Cardiac muscle cell (in vitro differentiated cells and primary cell): ENCODE measurements at places on chromosomes 3 and 15. TPM values are rescaled to one million over a fixed set of nuclear protein-coding genes. Genes with fewer than 3 reads are reported as not detected.
A peak's percentile ranks its signal among the peaks of the same experiment; 100 is the strongest.

- H3K27ac ChIP-seq, result no peak overlapping the region
- peak; percentile 37 for DNase-seq
- H3K27me3 ChIP-seq, result no peaks in the 10 kb centered on the region
- H3K4me3 ChIP-seq, result no peak overlapping the region
- peaks cover 4% of the 10 kb centered on the region for H3K4me1 ChIP-seq
These were observed 37.9 kb upstream of the MYH15 start for GRCh38 chr3:108548304-108548703.

DNA sequence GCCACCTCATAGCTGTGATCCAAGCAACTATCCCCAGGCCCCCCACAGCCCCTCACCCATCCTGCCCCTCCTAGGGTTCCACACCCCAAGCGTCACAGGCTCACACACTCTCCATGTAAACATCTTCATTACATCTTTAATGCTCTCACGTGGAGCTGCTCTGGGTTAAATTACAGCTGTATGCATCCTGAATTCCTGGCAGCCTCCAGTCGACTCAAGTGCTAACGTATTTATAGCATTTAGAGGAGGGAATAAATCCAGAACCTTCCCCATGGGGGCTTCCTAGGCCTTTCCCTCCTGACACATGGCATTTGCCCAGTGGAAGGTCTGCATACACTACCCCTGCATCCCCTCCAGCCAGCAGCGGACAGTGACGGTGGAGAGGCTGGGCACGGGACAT, 9.6 kb downstream of the C3orf18 start:
- no peak overlapping the region for H3K4me3 ChIP-seq
- H3K27ac ChIP-seq, result no peak overlapping the region
- no peaks in the 10 kb centered on the region for H3K27me3 ChIP-seq
- no peak for DNase-seq
- no peaks in the 10 kb centered on the region for H3K4me1 ChIP-seq

- no peak overlapping the region for H3K27ac ChIP-seq
- no peak overlapping the region for H3K4me3 ChIP-seq
- DNase-seq, result no peak
- no peaks in the 10 kb centered on the region for H3K4me1 ChIP-seq
- H3K27me3 ChIP-seq, result no peaks in the 10 kb centered on the region
These were observed 30.6 kb downstream of the LDHAL6B start for GRCh38 chr15:59237119-59237855.

DNA sequence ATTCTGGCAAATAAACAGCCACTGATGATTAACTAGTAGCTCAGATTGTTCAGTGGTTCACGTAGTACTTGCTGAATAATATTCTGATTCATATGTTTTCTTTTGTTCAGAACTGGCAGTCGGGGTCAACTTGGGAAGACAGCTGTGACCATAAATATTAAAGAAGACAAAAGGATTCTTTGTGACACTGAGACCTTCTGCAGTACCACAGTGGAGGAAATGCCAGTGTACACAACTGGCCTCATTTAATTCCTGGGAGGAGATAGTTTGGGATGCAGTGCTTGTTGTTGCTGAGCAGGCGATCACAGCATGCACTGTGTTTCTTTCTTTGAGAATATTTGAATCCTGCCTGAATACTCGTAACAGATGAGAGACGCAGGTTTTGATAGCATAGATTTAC, 26.7 kb upstream of the MCF2L2 start:
- DNase-seq, result no peak
- peaks cover 40% of the 10 kb centered on the region for H3K36me3 ChIP-seq

DNA sequence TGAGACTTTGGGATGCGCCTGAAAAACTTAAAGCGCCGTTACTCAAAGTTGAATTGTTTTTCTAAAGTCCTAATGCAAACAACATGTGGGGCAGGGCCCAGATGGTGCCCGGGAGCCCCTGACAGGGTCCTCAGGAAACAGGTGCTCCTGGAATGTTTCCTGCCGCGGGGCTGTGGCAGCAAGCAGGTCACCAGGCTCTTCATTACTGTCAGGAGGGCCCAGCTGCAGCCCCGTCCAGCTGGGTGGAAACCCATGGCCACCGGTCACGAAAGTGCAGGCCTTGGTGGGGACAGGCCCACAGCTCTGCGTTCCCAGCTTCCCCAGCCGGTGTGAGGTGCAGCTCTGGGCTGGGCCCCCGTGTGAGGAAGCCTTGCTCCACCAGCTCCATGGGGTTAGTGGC, 63.9 kb upstream of the GATA2 start:
- no peak overlapping the region for H3K4me3 ChIP-seq
- H3K4me1 ChIP-seq, result no peaks in the 10 kb centered on the region
- peaks cover 37% of the 10 kb centered on the region for H3K27me3 ChIP-seq
- no peaks in the 10 kb centered on the region for H3K36me3 ChIP-seq
- no peak for DNase-seq
- no peak overlapping the region for H3K27ac ChIP-seq

Gene ANKRD34C
- not detected in 2 replicates for total RNA-seq

Gene SLC6A11
- 0.04 and 0.18 TPM in 2 replicates for total RNA-seq

Gene LMAN1L
- not detected in 2 replicates for total RNA-seq

Gene CPNE4
- total RNA-seq, result 2.7 and 7.6 TPM in 2 replicates
